ENCODE measurements at places on chromosomes 1 and 21.

DNA sequence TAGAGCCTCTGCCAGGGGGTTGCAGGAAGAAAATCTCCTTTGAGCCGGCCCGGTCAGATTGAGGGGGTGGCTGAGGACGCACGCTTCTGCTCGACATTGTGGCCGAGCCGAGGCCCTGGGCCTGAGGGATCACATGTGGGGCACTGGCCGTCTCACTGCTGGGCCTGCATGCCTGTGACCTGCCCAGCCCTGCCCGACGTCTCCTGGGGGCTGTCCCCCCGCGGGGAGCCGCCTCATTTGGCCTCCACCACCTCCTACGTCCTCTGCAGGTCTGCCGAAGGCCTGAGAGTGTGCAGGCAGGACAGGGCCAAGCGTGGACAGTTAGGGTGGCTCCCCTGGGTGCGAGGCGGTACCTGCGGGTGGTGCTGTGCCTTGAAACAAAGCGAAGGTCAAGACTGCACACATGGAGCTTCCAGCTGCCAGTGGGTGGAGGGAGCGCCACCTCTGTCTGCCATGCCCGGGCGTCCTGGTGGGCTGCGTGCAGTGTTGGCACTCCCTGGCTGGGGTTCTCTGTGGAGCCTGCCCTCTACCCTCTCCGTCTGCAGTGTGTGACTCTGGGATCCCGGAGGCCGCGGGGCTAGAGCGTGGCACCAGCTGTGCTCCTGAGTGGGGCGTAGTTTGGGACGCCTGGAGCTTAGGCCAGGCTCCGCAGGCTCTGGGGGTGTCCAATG lies 51.7 kb downstream of the PCNT start:
- DNase-seq, result no peak

DNA sequence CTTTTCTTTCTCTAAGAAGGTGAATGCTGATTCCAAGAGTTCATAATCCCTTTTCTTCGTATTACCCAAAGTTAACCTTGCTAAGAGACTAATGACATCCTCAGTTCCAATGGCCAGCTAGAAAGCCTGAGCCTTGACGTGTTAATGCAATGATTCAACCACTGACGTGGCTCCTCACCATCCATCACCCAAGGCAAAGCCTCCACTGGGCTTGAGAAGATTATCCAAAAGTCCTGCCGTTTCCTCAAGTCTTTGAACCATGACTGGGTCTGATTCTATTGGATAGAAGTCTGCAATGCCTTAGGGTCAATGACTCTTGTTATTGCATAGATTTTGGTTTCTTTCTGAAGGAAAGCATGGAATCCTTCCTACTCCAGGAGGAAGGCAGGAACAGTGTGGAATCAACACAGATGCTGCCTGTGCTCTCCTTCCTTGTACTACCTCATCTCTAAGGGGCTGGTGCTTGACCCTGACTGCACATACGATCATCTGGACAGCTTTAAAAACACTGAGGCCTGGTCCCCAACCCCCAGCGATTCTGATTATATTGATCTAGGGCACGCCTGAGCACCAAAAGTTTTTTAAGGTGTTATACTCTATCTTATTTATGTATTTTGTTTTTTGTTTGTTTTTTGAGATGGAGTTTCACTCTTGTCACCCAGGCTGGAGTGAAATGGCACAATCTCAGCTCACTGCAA lies 69.3 kb upstream of the ANGPTL1 start:
- no peak for DNase-seq

GRCh38 chr1:82640352-82640751 lies 839.6 kb downstream of the ADGRL2 start:
- DNase-seq, result no peak

DNA sequence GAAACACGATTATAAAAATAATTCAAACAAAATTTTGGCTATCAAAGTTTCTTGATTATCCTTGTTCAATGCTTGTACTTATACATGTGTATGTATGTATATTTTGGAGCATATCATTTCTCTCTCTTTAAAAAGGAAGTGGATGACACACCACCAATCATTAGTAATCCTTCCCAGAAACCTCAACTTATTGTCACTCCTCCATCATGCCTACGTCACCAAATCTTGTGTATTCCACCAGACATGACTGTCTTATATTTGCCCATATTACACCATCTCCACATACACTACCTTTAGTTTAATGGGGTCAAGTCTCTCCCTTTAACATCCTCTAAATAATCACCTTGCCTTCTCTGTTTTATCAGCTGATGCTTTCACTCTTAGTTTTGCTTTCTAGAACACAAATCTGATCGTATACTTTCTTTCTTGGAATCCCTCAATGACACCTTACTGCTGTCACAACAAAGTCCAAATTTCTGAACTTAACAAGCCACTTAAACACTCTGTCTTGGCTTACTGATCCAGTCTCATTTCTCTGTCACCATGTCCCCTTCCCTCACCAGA lies 124.0 kb downstream of the BRINP3 start:
- DNase-seq, result no peak

- peak; percentile 54 for DNase-seq
Measured at GRCh38 chr1:29513357-29513756, 277.0 kb downstream of the PTPRU start.

DNA sequence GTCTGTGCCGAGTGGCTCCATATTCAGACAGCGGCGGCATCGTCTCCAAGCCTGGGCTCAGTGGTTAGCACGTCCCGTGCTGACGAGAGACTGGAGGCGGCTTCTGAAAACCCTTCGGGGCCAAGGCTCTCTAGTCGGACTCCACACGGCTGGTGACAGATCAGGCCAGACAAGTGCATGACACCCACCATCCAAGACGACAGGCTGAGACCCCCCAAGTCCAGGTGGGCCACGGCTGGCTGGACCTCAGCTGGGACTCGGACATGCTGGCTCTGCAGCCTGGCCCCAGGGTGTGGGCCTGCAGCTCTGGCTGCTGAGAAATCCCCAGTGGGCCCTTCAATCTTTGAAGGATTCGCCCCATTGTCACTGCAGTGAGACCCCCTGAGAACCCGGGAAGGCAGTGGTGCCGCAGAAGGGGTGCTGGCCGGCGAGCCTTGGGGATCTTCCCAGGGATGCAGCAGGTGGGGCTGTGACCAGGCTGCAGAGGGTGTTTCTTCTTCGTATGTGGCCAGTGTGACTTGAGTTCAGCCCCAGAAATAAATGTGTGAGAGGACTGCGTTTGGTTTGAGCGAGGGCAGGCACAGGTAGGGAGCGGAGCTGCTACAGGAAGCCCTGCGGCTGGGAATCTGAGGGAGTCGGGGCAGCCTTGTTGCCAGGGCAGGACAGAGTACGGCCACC lies 15.9 kb upstream of the SLC19A1 start:
- no peak for DNase-seq

DNA sequence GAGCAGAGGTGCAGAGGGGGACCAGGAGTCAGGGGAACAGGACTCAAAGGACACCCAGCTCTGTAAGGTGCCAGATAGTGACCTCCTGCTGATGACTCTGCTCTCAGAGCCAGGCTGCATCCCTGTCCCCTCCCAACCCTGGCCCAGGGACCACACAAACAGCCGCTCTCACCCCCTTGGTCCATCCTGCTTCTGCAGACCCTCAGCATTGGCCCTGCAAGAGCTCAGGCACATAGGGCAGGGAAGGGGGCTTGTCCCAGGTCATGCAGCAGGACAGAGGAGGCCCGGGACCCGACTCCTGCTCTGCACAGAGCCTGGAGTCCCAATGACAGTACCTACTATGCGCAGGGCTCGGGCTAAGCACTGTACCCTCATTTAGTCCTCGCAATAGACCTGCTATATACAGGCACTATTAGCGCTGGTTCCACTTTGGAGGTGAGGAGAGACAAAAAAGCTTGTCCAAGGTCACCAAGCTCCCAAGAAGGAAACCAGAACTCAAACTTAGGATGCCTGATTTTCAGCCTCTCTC lies 15.7 kb downstream of the EPHA2 start:
- no peak for DNase-seq

All from hematopoietic multipotent progenitor cell treated with erythropoietin and hydrocortisone succinate and interleukin-3 and kit ligand, for 6 days (in vitro differentiated cells).